Muscle of back (tissue), 13 donors: ENCODE measurements at places on chromosomes 2 and 18. TPM values are rescaled to one million over a fixed set of nuclear protein-coding genes. Genes with fewer than 3 reads are reported as not detected.

Gene CFAP65
- not detected for polyA plus RNA-seq

Gene MBOAT2
- polyA plus RNA-seq = 102 TPM

Gene SALL3
- not detected for polyA plus RNA-seq

Gene KIF5C
- polyA plus RNA-seq = 1.5 TPM

Gene NOL4
- 0.19 TPM for polyA plus RNA-seq

Gene BOLA3
- polyA plus RNA-seq = 27.3 TPM

DNA sequence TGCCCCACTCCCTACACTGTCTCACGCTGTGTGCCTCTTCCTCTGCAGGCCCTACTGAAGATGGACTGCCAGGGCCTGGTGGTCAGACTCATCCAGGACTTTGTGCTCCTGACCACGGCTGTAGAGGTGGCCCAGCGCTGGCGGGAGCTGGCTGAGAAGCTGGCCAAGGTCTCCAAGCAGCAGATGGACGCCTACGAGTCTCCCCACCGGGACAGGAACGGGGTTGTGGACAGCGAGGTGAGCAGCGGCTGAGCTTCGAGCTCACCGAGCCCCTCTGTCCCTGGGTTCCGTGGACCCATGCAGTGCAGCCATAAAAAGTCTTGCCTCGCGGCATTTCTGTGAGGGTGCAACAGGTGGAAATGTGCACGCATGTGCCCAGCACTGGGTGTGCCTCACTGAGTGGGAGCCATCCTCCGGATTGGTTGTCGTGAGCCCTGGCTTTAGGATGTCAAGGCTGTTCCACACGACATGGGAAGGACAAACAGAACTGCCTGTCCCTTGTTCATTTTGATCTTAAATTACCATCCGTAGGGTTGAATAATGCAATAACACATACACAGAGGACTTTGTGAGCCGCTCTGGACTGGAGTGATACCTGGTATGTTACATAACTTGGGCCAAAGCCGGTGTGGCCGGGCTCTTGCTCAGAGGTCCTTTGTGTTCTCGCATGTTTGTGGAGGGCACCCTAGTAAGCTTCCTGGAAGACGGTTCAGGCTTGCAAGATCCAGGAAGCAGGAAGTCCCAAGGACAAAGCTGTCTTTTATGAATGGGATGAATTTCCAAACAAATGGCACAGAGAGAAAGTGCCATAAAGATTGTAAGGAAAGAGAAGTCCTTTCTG lies 100.9 kb downstream of the SH3BP4 start:
- no peak for DNase-seq
